ENCODE measurements at places on chromosomes 7 and 10.

DNA sequence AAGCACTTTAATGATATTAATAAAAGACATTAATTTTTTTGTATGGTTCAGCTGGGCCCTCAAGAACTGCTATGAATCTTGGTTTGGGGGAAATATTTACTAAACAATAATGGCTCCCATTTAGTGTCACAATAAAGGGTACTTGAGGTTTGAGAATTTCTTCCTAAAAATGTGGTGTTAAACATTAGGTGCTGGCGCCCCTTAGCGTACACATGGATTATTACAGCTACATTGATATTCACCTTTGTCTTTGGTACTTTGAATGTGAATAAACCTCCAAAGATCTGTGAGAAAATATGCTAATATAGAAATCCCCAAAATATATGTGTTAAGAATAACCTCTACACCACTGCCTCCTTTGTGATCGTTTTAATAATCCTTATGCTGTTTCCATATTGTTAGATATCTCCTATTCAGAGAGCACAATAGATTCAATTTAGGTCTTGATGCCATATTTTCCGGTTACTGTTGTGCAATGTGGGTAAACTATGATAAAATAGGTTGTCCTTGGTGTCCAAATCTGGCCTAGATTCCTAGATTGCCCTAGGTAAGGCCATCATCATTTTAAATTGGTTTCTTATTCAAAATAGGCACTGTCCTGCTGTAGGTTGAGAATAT, 161.8 kb upstream of the CACNA2D1 start:
- DNase-seq = no peak

DNA sequence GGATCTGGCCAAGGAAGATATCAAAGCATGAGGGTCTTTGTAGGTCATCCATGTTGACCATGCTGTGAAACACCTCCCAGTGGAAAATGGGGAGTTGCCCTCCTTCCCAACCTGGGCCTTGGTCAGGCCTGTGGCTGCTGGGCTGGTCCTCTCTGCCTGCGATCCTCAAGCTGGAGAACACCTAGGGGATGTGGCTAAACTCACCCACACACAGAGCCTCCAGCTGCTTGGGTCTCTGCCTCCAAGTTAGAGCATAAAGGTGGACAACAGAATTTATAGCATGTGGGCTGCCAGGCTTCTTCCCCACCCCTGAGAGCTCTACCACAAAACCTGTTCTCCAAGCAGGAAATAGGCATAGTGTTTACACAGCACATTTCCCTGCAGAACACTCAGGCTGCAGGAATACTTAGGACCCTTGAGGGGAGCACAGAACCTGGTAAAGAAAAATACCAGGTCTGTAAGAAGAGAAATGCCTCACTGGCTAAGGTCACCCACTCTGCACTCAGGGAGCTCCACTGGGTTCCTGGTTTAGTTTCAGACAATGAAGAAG, at the start of gene SFTPA2:
SFTPA2 (minus strand) TSS at position 248 of the 550 bp plus-strand sequence. CDS start 924 bp downstream, outside the sequence.
- DNase-seq = no peak

DNA sequence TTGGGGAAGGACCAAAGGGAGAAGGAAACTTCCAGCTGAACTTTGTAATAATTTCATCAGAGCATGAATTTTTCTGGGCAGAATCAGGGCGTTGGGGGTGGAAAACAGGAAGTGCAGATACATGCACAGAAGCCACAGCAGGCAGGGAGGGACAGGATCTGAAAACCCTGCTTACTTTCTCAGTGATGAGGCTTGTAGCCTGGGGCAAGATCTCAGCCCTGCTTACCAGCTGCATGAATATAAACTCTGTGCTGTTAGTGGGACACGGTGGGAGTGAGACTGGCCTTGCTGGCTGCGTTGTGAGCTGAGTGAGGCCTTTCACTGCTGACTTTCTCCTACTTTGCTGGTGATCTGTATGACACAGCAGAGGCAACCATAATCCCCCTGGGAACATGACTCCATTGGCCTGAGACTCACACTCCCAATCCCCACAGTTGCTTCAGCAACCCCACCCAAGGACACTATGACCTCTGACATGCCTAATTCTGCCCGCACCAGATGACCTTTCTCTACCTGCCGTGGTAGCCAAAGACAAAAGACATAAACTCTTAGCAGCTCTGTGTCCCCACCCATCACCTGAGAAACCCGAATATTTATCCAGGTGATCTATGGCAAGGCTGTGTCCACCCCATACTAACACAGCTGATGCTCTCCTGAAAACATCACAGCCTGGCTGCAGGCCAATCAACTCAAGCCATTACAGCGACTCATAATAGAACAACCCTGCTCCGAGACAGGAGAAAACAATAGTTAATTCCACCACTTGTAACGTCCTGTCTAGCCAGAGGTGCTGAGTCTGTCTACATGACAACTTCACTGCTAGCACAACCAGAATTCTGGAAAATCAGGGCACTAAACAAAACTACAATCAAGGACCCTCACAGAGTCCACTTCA, 190.7 kb upstream of the CHRM2 start:
- DNase-seq = no peak

GRCh38 chr7:74228951-74229900, 19.4 kb downstream of the LAT2 start:
- no peak for DNase-seq

- DNase-seq = no peak
Measured at GRCh38 chr7:82803411-82803810, 359.3 kb downstream of the PCLO start.
